Activated CD8-positive, alpha-beta memory T cell treated with anti-CD3 and anti-CD28 coated beads for 4 hours (primary cell): ENCODE measurements at places on chromosomes 1 and 21.

- DNase-seq = no peak
These were observed 18.4 kb downstream of the YIPF1 start for GRCh38 chr1:53871221-53871620.

- no peak for DNase-seq
These were observed 77.5 kb upstream of the DNAJC6 start for GRCh38 chr1:65231718-65232330.

GRCh38 chr1:44305962-44306422 lies 49.1 kb downstream of the ERI3 start:
- no peak for DNase-seq

DNA sequence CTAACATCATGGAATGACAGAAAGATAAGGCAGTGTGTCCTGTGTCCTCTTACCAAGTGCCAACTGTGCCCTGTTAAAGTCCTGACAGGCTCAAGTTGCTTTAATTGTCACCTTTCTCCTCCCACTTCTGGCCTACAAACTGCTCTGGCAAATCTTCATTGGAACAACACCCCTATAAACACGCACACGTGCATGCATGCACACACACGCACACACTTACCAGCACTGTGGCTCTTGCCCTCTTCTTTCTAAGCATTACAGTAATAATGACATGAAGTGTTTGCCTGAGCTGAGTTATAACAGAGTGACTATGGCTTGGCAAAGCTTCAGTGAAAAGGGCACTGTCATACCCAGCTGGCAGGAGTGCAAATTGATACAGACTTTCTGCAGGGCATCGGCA lies 82.3 kb upstream of the SYT6 start:
- no peak for DNase-seq

GRCh38 chr1:52366517-52366827 lies 467 bp upstream of the CC2D1B start:
- DNase-seq = no peak

DNA sequence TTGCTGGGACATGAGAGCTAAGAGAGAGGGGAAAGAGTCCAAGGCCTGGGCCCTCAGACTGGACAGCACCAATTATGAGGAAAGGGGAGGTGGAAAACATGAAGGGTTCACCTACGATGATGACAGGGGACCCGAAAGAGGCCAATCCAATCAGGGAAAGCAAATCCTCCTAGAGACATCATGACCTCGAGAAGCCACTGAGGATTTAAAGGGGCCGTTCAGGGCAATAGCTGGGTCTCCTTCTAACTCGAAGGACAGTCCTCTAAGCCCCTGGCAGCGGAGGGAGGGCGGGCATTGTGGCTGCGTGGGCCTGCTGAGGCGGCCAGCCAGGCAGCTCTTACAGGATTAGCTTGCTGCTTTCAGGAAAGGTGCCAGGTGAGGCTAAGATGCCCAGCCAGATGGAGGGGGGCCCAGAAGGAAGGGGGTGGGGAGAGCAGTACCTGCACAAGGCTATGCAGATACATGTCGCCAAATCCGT lies 7.4 kb downstream of the MEF2D start:
- DNase-seq = no peak

- DNase-seq = no peak
These were observed 27.8 kb downstream of the IRF2BP2 start for GRCh38 chr1:234582186-234582585.

DNA sequence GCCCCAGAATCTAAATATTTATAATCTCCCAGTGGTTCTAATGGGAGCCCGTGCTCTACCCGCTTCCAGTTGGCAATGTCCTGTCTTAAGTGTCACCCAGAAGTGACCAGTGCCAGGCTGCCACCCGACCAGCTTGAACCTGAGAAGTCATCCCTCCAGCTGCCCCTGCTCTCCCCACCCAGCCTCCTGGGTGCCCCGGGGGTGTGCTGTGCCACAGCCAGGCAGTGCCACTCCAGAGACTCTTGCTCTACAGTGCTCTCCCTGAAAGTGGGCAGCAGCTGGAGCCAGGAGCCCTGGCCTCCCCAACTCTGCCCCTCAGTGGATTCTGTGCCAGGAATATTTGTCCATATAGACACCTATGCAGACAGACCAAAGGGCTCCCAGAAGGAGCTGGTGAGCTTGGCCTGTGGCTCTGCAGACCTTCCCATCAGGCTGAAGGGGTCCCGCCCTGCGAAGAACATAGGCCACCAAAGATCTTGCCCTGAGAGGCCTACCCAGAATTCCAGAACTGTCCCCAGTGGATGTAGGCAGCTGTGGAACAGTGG lies 9.0 kb upstream of the EPS8L3 start:
- no peak for DNase-seq

DNA sequence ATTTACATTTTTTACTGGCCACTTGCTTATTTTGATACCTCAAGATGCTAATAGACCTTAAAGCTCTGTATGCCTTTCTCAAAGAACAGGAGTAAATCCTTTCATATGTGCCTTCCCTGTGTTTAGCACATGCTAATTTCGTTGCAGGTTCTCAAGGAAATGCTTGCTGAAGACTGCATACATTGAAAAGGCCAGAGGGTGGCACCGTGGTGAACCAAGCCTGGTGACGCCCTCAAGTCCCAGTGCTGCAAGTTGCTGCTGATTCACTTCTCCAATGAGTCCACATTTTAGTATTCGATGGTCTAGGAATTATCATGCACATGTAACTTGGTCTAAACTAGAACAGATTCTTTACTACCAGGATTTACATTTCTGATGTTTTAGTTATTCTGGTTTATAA lies 94.1 kb downstream of the CLDN17 start:
- DNase-seq = no peak

GRCh38 chr1:155968670-155969069 lies 9.7 kb downstream of the ARHGEF2 start:
- DNase-seq = no peak

- DNase-seq = no peak
These were observed 1.1 kb upstream of the BACE2 start for GRCh38 chr21:41166884-41167283.

GRCh38 chr21:38777531-38777930 lies 28.2 kb upstream of the ETS2 start:
- no peak for DNase-seq

DNA sequence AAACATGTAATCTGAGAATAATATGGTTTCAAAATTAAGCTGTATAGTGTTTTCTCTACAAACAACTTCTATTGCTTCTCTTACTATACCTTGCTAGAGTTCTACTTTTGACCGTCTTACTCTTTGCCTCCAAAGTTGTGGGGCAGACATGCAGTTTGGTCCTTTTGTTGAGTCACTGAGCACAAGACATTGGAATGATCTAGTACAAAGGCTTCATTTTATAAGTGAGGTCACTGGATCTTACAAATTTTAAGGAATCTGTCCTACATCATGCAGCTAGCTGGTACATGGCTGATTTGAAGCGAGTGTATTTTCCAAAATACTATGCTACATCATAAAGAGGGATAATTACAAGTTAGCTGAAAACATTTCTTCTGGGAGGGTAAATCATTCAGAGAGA lies 28.8 kb downstream of the OR10J1 start:
- DNase-seq = no peak

DNA sequence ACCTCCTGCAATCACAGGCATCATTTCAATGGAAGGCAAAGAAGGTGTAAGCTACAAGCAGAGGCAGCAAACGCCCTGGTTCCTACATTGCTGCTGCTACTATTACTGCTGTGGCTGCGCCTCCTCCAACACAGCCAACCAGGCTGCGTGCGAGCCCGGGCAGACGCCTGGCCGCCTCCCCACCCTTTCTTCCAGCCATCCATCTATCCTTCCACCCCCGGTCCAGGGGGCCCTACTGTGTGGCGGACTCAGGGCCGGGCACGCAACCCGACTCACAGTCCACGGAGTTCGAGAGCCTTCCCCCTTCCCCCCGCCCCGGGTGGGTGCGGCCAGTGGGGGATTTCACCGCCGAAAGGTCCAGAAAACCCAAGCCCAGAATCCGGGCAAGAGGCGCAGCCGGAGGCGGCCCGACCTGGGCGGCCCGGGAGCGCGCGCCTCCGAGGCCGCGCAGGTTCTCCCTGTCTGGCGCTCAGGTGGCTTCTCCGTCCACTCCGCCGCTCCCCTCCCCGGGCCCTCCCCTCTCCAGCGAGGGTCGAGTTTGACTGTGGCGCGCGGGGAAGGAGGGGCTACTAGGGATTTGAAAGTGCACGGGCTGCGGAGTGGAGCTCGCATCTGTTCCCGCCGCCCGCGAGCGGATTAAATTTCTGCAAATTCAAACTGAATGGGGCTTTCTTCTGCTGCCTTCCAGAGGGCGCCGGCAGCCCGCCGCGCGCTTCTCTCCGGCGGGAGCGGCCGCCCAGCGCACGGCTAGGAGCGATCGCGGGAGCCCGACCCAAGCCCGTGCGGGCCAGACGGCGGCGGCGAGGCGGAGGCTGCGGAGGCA lies at the start of gene HUNK:
TSS of gene HUNK (plus strand) at position 569 of the 823 bp plus-strand sequence. CDS start 655 bp downstream, outside the sequence.
- DNase-seq = no peak

DNA sequence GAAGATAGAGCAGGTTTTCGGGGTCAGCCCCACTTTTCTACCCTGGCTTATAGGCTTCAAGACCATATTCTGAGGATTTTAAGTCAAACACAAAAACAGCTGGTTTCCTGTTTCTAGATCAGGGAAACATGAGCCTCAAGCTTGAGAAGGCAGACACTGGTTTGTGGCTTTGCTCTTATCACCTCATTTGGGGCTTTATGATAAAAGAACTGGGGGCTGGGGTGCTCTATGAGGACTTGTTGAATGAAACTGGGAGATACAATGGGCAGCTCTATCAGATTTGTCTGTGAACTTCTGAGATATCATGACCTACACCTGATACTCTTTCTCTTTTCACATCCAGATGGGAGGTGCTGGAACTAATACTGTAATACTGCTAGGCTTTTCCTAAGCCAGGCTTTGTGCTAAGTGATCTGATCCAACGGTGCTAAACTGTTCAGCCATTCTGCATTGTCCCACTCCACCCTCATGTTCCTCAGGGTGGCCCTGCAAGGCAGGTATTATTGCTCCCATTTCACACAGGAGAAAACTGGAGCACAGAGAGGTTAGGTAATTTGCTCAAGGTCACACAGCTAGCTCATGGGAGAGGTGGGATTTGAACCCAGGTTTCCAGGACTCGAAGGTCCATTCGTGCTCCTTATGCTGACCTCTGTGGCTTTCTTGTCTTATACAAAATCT lies 6.6 kb downstream of the AJAP1 start:
- DNase-seq = no peak

DNA sequence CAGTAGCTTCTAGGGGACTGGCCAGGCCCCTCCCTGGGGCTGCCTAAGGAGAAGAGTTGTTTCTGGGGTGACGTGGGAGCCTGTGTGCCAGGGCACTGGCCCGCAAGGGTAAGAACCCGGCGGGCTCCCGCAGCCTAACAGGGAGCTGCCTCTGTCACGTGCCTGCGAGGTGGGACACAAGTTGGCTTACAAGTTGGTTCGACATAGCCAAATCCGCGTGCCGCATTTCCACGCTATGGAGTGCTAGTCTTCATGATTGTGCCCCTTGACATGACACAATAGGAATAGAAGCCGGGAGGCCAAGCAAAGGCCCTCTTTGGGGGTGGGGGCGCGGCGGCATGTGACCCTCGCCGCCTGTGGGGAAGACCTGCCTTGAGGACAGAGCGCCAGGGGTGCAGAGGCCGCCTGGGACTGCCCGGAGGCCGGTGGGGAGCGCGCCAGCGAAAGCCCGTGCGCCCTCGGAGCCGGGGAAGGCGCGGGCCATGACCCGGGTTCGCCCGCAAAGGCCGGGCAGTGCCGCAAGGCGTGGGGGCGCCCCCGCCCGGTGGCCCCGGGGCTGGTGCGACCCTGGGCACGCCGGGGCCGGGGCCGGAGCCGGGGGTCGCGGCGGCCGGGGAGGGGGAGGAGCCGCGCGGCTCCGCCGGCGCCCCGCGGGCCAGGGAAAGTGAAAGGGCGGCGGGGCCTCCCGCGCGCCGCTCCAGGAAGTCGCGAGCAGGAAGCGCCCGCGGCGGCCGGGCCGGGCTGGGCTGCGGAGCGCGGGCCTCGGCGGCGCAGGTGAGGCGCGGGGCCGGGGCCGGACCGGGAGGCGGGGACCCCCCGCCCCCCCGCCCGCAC lies at the start of gene SLC37A1:
TSS of gene SLC37A1 (plus strand) at position 702 of the 834 bp plus-strand sequence. CDS start 4,603 bp downstream, outside the sequence.
- no peak for DNase-seq
